ENCODE measurements at places on chromosomes 11 and 22.

DNA sequence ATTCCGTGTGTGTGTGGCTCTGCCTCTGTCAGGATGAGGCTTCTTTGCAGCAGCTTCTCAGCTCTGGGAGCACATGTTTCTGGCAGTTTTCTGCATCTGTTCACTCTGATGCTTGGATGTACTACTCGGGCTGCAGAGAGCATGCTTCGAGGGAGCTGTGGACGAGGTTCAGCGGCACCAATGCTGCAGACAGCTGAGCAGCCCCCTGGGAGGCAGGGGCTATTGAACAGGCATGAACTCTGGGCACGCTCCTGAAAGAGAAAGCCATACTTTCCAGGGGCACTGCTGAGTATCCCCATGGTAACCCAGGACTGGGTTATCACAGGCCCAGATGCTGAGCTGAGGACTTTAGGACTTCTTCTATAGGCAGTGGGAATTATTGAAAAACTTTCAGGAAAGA, 33.8 kb downstream of the ADAMTS8 start:
- no peak for DNase-seq

DNA sequence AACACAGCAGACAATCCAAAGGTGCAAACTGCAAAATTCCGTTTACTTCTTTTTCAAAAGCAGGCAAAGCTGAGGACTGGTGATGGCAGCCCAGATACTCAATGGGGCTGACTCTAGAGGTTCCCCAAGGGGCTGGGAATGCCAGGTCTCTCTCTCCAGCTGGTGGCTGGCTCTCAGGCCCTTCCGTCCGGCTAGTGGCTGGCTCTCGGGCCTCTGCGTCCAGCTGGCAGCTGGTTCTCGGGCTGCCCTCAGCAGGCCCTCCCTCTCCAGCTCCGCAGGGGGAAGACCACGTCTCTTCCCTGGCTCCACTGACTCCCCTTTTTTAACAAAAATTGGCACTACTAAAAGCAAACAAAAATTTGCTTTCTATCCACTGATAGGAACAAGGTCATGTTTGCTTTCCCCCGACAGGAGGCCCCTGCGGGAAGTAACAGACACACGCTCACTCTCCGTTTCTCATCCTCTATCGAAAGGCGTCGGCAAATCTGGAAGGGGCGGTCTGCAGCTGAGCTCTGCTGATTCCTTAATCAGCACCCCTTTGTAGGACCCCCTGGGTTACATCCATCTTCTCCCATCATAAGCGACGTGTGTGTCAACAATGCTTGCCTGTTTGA, 381.4 kb downstream of the BRD1 start:
- DNase-seq, result no peak

- peak; percentile 58 for DNase-seq
Observed at GRCh38 chr11:69934861-69935494, 115.8 kb upstream of the FGF3 start.

DNA sequence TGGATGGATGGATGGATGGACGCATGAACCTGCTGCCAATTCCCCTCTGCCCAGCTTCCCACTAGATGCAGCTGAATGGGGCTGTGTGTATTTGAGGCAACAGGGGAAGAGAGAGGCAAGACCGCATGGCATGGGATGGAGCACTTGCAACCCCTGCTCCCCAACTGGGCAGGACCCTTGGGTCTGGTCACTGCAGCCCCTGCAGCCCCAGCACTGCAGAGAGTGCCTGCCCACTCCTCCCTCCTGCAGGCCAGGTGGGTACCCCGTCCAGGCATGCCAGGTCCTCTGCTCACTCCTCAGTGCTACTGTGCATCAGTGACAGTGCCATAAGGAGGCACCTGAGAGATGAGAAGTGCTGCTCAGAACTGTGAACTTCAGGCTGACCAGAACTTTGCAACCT, 40.3 kb downstream of the OSBPL5 start:
- no peak for DNase-seq

DNA sequence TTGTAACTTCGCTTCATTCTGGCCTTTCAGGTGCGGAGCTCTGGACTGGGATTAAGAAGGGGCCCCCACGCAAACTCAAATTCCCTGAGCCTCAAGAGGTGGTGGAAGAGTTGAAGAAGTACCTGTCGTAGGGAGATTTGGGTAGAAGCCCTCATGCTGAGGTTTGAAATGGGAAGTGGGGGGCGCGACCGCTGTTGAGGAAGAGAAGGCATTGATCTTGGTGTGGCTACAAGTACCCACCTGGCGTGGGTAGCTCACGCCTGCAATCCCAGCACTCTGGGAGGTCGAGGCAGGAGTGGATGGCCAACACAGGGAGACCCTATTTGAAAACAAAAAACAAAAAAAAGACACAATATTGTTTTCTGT, 779 bp downstream of the SELENOH start:
- DNase-seq, result no peak

GRCh38 chr22:30262917-30263741, 3.5 kb downstream of the OSM start:
- peak; percentile 87 for DNase-seq

DNA sequence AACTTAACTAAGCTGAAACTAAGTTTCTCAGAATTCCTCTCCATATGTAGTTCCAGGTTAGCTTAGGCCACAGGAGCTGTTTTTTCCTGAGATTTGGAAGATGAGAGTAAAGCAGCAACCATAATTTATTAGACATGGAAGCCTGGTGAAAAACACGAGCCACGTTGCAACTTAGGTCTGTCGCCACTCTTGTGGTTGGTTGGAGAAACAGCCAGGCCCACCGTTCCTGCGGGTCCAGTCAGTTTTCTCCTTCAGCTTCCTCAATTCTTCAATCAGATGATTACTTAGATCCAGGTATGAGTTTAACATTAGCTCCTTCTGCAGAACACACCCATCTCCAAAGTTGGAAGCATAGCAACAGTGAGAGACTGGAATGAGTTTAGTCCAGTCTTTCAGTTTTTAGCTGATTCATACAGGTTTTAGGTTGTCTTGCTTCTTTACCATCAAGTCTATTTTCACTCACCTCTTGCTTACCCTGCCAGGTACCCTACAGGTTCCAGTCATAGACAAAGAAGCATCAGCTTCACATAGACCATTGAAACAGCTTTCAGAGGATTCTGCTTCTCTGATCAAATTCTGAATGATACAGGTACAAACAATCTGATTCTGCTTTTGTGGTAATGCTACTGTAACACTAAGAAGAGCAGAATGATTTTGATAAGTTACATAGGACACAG, 18.6 kb downstream of the CASP12 start:
- DNase-seq, result no peak

DNA sequence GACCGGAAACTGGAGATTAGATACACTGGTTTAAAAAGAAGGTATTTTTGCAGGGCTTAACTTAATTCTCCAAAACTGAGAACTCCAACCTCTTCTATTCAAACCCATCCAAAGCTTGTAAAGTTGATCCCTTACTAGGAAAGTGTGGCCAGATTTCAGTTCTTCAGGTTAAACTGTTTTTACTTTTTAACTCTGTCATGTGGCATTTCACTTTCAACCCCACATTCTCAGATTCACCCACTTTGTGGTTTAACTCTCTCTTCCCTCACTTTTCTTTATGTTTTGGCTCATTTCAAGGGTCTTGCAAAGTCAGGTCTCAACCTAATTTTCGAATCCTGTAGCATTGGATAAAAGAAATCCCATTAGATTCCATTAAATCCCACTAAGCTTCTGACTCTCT, 75.4 kb downstream of the MPPED2 start:
- DNase-seq, result no peak

DNA sequence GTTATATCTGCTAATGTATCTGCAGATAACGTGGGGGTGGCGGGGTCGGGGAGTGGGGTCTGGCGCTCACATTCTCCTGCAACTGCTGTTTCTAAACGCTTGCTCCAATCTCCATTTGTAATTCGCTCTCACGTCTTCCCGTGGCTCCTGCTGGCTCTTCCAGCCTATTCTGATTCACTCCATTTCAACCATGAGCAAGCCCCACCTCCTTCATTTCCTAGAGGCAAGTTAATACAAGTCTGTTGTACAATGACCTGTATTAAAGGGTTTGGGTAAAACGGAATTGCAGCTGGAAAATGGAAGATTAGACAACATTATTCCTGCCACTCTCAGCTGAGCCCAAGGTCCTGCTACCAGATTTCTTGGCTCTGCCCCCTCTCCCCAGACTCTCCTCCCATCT, 132.3 kb downstream of the CSNK2A3 start:
- DNase-seq, result no peak

GRCh38 chr22:42881982-42882656, 25.0 kb upstream of the ARFGAP3 start:
- no peak for DNase-seq

- DNase-seq, result no peak
Observed at GRCh38 chr22:17192186-17192585, 27.0 kb downstream of the ADA2 start.

DNA sequence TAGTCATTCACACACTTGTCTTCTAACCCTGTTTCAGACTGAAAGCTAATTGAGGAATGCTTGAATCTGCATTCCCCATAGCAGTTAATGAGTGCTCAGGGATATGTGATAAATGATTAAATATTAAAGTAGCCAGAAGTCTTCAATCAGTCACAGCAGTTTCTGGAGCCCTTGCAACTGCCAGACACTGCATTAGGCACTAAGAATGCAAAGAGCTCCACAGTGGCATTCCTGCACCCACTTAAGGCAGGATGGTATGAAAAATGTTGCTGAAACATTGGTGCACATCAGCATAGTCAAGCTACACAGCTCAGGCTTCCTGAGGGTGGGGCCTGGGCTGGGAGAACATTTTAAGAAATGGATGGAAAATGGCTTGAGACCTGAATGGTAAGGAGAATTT, 6.5 kb downstream of the DTX4 start:
- no peak for DNase-seq

- DNase-seq, result no peak
Observed at GRCh38 chr11:119262668-119263351, 54.1 kb downstream of the MCAM start.

DNA sequence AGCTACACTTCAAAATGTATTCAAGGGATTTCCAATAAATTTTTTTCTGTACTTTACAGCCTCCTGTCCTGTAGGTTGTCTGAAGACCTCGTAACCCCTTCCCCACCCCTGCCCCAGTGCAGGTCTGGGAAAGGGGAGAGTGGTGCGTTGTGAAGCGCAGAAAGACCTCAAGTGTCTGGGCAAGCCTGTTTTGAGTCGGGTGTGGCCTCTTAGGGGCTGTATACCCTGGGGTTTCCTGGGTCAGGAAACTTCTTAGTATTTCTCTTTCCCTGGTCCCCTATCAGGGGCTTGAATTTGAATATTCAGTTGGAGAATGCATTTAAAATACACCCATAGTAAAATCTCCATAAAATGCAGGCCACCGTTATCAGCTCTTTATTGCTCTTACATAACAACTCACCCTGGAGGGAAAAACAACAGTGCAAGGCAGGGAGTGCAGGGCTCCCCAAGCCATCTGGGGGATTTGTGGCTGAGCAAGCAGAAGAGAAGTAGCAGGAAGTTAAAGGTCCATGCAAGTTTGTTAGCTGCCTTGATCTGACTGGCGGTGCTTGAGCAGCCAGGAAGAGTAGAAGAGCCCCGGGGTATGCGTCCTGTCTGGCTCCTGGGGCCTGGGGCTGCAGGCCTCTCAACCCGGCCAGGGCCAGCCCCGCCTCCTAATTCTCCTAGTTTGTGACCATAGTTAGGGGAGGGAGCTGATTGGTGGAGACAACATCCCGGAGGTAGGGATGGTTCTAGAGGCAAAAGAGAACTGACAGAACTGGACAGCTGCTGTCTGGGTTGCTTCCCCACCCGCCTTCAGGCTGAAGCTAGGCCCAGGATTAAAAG, 25.7 kb downstream of the ARHGAP1 start:
- peak; percentile 40 for DNase-seq

GRCh38 chr11:66493130-66493529, 12.9 kb downstream of the DPP3 start:
- no peak for DNase-seq

GRCh38 chr11:77038825-77039326, 4.7 kb downstream of the B3GNT6 start:
- no peak for DNase-seq

DNA sequence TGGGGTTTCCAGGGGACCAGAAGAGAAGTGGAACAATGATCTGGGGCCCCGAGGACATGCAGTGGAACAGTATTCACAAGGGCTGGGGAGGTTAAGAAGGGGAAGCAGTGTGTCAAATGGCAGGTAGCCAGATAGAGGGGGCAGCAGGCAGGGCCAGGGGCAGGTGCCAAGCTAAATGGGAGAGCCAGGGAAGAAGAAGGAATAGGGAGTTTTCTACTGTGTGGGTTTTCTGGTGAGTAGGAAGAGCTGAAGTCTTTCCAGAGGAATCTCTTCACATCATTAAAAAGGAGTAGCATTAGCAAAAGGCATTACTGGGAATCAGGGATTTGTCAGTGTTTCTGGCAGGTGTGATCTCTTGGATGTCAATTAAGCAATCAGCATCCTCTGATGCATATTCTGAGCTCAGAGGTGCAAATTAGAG, 55.8 kb downstream of the IRAG1 start:
- DNase-seq, result no peak

DNA sequence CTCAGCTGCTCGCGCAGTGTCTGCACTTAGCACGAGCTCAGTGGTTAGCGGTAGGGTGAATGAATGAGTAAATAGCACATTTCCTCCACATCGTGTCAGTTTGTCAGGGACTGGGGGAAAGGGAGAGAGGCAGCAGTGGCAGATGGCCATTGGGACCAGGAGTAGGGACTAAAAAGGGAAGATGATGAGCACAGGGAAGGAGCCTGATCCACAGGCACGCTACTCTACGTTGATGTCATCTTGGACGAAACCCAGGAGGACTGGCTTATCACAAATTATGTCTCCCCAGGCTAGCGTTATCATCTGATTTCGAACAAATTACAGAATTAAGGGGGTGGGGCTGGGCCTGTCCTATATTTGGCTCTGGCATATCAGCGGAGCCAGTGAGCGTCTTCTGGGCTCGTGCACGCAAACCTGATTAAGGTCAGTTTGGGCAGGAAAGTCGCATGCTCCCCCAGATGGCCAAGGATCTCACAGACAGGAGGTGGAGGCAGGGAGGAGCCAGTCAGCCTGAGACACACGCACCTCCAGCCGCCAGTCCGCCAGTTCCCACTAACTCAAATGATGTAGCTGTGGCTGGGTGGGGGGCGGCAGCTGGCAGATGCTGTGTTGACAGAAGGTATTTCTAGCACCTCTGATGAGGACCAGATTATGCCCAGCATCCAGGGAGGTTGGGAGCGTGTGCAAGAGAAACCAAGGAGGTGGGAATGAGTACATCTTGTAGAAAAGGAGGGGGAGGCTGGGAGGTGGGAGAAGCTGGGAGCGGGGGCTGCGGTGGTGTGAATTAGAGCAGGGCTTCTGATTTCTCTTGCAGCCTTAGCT, 97.4 kb upstream of the PRDM11 start:
- DNase-seq, result no peak

DNA sequence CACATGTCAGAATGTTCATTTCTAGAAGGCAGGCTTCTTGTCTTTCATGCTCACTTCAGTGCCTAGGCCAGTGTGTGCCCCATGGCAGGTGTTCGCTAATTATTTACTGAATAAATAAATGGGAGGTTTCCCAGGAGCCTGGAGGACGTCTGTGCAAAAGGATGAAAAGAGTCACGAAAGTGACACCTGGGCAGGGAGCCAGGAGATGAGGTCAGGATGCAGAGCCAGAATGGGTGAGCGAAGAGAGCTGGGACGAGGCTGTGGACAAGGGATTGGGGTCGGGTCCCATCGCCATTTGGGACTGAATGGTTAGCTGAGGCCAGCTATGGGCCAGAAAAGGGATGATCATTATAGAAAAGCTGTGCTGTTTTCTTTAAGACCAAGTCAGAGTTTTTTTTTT, 560.4 kb downstream of the TBC1D22A start:
- no peak for DNase-seq

- DNase-seq, result no peak
Observed at GRCh38 chr11:72744474-72744873, 7.7 kb downstream of the ARAP1 start.
